ENCODE measurements at places on chromosomes 2 and 18.

- DNase-seq, result no peak
Measured at GRCh38 chr2:207871911-207872310, 102.2 kb upstream of the FZD5 start.

DNA sequence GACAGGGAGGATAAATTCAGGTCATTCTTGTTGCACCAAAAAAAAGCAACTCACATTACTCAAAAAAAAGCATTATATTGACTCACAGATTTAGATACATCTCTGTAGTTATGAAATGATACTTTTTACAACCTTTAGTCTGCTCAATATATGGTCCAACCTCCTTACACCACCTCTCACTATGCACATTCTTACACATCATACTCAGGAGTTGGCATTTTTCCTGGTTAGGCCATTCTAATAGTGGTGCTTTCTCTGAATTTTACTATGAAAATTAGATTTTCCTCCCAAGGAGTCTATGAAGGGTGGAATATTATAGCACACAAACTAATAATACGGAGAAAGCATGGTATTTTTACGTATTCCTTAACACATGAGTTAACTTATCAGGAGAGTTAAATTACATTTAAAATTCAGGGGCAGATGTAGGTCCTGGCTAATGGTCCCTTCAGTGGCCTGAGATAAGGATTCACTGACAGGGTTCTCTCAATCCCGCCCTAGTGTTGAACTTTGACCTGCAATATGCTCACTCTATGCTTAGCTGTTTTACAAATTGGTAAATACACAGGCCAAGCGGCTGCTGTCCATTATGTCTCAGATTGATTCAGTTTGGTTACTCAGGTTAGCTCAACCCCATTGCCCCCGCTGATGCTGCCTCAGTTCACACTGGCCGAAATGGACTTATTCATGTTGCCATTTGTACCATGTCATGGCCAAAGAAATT lies 153.6 kb downstream of the NCKAP5 start:
- DNase-seq, result no peak

DNA sequence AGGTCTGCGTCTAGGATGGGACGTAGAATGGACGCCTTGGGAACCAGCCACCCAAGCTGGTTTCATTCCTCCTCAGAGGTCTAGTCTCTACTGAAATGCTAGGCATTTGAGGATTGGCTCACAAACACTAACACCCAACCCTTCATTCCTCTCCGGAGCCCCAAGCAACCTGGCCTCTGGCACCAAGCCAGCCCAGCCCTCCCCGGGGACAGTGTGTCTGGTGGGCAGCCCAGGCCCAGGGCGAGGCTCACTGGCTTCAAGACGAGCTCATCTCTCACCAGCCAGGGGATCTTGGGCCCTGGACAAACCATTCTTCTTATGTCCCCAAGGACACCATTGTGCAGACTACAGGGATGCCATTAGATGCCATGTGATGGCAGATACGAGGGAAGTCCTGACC lies 182.5 kb downstream of the CTIF start:
- DNase-seq, result no peak

DNA sequence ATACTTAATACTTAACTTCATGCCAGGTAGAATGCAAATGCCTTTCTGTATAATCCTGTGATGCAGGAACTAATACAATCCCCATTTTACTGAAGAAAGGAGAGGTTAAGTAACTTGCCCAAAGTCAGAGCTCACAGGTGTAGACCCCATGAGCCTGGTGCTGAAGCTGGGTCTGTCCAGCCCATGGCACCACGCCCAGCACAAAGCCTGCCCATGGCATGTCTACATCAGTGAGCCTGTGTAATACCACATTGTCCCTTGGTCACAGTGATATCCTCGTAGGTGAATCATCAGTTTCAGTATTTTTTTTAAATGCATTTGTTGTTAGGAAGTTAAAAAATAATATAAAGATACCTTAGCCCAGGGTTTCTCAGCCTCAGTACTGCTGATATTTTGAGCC lies 69.9 kb upstream of the MCFD2 start:
- peak; percentile 29 for DNase-seq

DNA sequence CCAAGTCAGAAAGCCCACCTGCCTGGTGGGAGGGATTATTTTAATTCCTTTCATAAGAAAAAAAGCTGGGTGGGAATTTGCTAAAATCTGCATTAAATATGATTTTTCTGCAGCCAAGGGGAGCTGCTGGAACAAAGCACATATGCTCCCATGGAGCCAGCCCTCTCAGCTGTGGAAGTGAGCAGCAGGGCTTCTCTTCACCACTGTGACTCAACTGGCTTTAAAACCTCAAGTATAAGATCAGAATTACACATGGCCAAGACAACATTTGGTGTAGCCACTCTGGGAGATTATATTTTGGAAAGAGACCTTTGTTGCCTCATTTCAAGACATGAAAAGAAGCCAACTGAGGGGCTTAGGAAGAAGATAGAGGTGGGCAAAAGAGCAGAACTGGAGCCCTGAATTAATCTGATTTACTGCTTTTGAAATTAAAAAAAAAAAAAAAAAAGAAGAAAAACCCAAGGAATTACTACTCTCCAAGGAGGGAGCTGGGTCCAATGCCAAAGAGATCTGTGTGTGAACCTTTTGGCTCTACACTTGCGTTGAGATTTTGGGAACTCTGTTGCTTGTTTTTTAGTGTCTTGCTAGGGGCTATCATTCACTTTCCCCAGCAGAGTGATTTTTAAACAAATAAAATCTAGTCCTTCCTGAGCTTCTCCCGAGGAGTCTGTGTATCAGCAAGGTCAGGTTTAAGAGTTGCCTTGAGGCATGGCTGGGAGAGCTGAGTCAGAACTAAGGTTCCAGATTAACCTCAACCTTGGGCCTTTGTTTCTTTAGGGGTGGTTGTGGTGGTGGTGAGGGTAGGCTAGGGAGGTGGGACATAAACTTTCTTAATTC lies 6.0 kb downstream of the LHCGR start:
- no peak for DNase-seq
